ENCODE measurements at places on chromosomes 7 and 10.
A peak's percentile ranks its signal among the peaks of the same experiment; 100 is the strongest.

GRCh38 chr7:100957832-100958421 is 8.6 kb downstream of the MUC3A start:
- DNase-seq = no peak

GRCh38 chr7:86939197-86939814 is 120.1 kb downstream of the ELAPOR2 start:
- DNase-seq = peak; percentile 39

DNA sequence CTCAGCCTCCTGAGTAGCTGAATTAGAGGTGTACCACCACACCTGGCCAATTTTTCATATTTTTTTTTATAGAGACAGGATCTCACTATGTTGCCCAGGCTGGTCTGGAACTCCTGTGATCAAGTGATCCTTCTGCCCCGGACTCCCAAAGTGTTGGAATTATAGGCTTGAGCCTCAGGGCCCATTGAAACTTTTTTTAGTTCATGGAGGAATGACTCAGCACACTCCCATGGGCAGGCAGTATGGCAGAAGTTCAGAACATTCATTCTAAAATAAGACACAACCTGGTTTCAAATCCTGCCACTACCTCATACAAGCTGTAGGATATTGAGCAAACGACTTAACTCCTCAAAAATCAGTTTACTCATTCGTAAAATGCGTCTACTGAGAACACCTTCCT is 320.4 kb upstream of the SP8 start:
- DNase-seq = no peak

- DNase-seq = no peak
Measured at GRCh38 chr7:8185926-8186683, 75.9 kb downstream of the ICA1 start.

- DNase-seq = no peak
Measured at GRCh38 chr10:24349379-24350001, 140.6 kb downstream of the KIAA1217 start.

GRCh38 chr7:91940171-91940570 is 491 bp upstream of the AKAP9 start:
- peak; percentile 50 for DNase-seq

DNA sequence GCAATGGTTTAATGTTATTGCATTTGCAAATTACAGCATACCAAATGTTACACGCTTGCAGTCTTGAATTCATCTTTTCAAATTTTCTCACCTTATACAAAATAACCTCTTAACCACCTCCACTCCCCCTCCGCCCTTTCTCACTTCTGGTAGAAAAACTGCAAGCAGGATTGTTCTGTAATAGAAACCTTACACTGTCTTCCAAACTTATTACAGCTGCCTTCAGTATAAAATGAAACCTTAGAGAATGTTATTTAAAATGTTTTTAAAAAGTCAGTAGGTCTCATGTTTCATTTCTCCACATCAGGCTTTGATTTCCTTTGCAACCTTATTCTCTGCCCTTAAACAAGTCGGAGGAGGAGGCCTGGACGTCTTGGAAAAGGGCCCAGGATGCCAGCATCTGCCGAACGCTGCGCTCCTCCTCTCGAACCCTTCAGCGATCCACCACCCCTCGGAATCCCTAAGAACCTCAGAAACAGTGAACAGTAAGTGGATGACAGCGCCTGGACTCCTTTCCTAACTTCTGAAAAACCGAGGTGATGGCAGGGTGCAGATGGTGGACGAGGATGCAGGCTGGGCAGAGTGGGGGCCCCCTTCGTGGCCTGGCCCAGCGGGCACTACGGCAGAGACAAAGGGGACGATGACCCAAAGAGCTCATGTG is 74.0 kb downstream of the FGFR2 start:
- DNase-seq = no peak

DNA sequence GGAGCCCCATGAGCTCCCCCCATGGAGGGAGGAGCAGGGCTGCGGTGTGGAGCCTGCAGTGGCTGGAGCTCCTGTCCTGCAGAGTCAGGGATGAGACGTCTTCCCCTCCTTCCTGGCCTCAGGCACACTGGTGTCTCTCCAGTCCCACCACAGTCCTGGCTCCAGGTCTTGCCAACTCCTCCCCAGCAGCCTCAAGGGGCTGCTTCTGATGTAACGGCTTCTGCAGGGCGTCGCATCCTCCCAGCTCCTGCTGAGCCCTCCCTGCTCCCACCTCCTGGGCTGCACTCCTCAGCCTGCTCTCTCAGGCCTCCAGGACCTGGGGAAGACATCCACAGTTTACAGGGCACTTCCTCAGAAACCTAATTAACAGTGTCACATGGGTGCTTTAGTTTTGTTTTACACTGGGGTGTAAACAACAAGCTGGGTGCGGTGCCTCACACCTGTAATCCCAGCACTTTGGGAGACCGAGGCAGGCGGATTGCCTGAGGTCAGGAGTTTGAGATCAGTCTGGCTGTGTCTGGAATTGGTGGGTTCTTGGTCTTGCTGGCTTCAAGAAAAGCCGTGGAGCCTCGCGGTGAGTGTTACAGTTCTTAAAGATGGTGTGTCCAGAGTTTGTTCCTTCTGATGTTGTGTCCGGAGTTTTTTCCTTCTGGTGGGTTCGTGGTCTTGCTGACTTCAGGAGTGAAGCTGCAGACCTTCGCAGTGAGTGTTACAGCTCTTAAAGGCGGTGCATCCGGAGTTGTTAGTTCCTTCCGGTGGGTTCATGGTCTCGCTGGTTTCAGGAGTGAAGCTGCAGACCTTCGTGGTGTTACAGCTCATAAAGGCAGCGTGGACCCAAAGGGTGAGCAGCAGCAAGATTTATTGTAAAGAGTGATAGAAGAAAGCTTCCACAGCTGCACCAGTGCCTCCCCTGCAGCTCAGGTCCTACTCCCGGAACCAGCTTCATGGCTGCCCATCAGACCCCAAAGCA is 95.0 kb downstream of the PAXIP1 start:
- DNase-seq = no peak

GRCh38 chr7:14691597-14692203 is 210.9 kb downstream of the DGKB start:
- DNase-seq = peak; percentile 13

- no peak for DNase-seq
Measured at GRCh38 chr7:120110169-120110568, 162.8 kb upstream of the KCND2 start.

- no peak for DNase-seq
Measured at GRCh38 chr10:36170943-36171501, 528.9 kb upstream of the FZD8 start.

GRCh38 chr10:63268798-63269503 is 135.8 kb downstream of the NRBF2 start:
- DNase-seq = peak; percentile 89

DNA sequence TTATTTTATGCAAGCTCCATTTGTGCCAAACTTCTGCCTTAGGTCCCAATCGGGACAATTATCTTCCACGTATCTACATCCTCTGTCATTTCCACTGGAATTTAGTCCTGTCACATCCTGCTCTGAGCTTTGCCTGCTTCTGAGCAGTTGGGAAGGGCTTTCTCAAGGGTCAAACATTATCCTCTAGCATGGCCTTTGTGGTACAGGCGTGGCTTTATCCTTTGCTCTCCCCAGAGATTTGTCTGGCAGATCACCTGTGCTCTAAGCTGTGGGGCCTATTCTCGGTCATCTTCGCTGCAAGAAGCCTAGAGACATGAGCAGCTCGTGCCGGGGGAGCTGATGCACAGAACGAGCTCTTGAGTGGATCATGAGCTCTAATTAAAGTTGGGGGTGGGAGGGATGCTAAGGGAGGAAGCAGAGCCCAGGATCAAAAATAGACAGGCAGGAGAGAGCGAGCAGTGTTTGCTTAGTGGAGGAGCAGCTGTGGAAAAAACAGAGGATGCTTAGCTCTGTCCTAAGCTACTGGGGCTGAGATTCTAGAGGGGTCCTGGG is 19.8 kb upstream of the TMEM273 start:
- DNase-seq = no peak

DNA sequence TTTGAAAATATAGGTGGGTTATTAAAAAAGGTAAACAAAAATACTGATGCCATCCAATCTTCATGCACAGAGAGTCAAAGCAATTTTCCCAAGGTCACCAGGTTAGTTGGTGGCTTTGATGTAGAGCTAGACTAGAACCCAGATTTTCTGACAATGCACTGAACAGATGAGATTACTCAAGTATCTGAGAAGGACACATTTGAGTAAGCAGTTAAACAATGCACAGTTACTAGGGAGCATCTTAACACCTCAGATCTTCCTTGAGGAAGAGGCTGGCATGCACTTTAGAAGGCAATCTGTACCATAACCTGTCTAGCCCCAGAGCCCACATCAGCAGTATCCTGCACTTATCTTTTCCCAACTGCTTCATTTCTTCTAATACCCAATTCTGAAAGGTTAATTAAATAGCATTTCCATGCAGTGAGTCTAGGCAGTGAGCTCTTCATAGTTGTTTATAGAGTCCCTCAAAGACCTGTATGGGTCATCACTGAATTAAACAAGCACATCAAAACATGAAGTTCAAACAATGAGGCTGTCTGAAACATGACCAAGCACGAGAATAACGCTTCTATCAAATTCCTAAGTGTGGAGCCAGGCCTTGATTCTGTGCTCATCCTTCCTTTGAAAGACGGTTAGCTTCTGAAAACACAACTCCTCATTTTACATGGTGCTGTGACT is 38.2 kb upstream of the ANK3 start:
- DNase-seq = no peak

DNA sequence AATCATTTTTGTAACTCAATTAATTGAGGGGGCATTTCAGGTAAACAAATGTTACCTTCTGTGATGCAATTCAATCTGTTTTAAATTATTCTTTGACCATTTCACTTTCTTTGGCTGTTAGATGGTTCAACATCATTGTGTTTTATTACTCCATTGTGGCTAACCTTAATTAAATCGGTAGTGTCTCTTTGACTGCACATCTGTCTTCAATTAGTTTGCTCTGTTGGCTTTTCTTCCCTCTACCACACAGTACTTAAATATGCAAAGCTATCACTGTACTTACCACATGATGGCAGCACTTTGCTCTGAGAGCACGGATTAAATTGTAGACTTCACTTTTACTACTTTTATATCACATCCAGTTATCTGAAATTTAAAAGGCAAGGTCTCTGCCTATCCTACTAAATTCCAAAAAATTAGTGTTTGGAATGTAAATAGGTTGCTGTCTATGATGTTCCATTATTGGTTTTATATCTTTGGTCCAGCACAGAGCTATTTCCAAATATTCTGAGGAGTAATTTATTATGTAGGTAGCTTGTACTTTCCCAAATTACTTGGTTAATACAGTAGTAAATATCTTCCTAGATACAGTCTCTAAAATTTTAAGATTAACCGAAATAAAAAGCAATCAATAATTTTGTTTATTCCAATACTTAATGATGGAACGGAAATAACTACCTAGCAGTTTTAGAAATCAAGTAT is 352.0 kb downstream of the PCLO start:
- peak; percentile 61 for DNase-seq

DNA sequence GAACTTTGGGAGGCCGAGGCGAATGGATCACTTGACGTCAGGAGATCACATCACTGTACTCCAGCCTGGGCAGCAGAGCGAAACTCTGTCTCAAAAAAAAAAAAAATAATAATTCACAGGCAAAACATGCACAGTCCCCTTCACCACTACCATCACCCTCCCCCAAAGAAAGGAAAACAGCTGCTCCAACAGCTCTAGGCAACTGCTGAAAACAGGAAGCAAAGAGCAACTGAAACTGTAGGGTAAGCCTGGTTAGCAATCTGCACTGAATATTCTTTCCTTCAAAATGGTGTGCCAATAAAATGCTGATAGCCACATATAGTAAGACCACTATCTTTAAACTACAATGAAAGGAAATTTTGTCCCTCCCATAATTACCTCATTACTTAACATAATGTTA is 11.8 kb downstream of the NT5C2 start:
- no peak for DNase-seq

- DNase-seq = no peak
Measured at GRCh38 chr7:136697271-136697670, 171.2 kb upstream of the CHRM2 start.

- DNase-seq = no peak
Measured at GRCh38 chr10:88113232-88113631, 249.8 kb downstream of the PTEN start.

- no peak for DNase-seq
Measured at GRCh38 chr10:43121444-43121843, 16.8 kb upstream of the CSGALNACT2 start.

- no peak for DNase-seq
Measured at GRCh38 chr10:110458266-110458920, 39.3 kb upstream of the DUSP5 start.

DNA sequence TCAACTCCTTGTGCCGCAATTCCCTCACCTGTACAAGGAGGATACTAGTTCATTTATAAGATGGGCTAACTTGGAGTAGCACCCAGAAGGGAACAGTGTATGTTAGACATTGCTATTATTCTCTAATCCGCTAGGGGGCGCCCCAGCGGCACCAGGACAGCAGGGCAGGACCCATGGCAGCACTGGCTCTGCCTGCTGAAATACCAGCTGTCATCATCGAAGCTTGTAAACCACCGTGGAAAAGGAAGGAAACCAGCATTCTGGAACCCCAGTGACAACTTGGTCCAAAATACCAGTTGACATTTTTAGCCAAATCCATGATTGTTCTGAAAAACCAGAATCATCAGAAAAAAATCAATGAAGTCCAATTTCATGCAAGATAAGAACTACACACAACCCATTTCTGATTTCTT is 134.4 kb downstream of the ITGA8 start:
- peak; percentile 88 for DNase-seq

- DNase-seq = peak; percentile 73
Measured at GRCh38 chr7:140656548-140657515, 15.9 kb upstream of the ADCK2 start.
